ENCODE measurements at places on chromosomes 7 and 10.

- no peak for DNase-seq
These were observed 75.2 kb downstream of the CDC123 start for GRCh38 chr10:12271210-12271540.

DNA sequence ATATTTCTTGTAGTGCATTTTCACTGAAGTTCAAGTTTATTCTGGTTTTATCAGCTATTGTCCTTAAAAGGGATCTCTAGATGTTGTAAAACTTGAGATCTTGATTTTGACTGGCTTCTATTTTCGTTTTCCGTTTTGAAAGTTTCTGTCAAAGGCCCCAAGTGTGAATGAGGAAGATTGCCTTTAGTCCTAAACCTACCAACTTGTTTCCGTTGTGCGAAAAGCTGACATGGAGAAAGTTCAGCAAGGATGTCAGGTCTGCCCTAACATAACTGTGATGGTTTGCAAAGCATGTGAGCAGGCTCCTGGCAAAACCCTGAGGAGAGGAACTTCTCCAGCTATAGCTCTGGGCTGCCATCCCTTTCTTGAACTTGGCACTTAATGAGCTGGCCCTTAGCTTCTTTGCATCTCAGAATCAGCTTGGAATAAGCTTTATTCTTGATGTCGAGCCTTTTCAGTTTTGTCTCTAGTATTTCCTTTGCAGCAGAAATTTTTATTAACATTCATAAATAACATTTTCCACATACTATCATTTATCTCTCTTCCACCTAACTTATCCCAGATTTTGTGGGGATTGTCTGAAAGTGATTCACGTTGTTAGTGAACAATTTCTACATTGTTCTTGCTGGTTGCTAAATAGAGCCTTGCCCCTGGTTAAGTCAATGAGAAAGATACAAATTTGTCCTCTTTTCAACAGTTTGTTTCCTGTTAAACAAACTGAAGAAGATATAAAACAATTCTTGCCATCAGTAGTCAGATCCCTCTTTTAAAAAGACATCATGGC is 559.4 kb downstream of the SUGCT start:
- DNase-seq, result no peak

DNA sequence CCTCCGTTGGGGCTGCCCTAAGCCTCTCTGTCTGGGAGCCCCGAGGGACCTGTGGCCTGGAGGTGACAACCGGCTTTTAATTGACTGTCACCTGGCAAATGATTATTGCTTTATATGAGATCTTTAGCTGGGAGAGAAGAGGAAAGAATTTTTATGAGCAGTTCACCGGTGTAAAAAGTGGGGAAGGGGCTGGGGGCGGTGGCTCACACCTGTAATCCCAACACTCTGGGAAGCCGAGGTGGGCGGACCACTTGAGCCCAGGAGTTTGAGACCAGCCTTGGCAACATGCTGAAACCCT is 2.6 kb upstream of the COX19 start:
- no peak for DNase-seq

DNA sequence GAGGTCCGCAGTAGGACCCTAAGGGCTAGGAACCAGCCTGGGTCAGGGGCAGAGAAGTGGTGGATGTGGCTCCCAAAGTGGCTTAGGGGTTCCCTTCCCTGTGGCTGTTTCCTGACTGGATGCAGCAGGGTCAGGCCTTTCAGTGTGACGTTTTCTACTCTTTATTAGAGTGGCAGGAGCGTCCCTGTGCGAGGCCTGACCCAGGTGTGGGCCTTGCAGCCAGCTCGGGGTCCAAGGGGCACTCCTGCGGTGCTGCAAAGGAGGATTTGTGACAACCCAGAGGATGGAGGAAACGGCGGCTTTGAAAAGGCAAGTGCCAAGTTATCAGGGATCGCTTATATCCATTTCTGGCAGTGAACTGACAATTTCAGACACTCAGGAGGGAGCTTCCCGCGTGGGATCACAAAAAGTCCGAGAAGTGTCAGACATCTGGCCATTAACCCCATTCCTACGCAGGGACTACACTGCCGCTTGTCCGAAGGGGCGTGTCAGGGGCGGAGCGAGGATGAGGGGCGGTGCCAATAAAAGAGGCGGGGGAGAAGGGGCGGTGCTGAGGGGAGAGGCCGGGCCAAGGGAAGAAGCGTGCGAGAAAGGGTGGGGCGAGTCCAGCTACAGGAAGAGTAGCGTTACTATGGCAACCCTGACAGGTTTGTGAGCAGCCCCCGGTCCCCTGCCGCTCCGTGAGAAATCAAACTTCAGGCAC is 98.8 kb upstream of the ZNF722 start:
- peak; percentile 89 for DNase-seq

GRCh38 chr10:61399406-61399805 is 53.8 kb downstream of the TMEM26 start:
- no peak for DNase-seq

- DNase-seq, result no peak
These were observed 84.8 kb downstream of the ETV1 start for GRCh38 chr7:13904689-13905088.

GRCh38 chr7:94029976-94030375 is 25.8 kb upstream of the BET1 start:
- no peak for DNase-seq

- DNase-seq, result no peak
These were observed 58.8 kb downstream of the SORBS1 start for GRCh38 chr10:95502377-95502776.

DNA sequence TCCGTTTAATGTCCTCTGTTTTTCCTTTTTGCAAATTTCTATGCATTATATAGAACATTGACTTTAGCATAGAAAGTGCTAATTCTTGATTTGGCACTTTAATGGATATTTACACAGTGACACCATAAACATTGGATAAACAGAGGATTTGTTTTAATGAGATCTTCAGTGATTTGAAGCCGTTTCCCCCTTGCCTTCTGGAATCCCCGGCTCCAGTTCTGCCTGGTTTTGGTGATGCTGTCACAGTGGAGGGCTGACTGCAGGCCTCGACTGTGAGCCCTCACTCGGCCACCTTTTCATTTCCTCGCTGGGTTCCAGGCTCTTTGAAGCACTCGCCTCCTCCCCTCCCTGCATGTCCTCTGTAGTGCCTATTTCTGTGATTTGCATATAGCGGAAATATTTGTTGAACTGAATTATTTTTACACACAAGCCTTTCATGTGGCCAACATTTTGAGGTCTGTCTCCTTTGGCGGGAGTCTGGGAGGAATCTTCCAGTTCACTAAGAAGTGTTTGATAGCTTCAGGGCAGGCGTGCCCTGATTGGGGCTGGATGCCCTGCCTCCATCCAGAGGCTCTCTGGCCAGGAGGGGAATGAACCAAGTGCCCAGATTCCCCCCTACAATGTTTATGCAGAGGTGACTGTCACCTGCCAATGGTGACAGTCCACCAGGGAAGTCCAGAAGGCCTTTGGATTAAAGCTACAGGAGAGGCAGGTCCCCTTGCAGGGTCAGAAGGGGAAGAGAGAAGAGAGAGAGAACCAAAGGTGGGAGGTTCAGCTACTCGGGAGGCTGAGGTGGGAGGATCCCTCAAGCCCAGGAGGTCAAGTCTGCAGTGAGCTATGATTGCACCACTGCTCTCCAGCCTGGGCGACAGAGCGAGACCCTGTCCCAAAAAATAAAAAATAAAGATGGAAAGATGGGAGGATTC is 67.5 kb downstream of the CUX1 start:
- DNase-seq, result peak; percentile 19

GRCh38 chr10:99460070-99460469 is 29.6 kb upstream of the GOT1 start:
- no peak for DNase-seq

DNA sequence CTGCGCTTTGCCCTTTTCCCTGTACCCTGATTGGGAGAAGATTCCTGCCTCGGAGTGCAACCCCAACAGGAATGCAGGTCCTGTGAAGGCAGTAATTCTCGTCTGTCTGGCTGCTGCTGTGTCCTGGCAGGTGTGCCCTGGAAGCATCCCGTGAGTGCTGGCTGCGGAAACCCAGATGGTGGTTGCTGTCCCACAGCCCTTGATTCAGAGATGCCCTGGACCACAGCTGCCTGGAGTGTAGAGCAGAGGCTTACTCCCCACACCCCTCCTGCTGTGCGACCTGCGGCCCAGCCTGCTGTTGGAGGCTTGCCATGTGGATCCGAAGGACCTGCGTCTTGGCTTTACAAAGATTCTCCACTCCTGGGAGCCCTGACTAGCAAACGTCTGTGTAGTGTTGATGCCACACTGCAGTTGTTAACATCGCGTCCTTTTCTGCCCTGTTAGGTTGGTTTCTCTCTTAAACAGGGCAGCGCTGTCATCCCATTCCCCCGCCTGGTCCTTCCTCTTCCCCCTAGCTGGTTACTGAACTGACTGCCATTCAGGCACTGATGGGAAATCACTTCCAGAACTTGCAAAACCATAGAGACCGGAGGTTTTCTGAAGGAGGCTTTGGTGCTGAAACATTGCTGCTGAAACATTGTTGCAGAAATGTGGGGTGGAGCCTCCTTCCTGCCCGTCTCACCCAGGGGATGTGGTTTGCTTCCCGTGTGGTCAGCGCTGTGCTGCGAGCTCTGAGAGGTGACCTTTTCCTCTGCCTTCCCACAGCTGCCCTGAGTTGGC is 53.3 kb downstream of the DNAJB6 start:
- DNase-seq, result no peak

GRCh38 chr7:129529643-129530042 is 27.3 kb downstream of the SMKR1 start:
- DNase-seq, result no peak

DNA sequence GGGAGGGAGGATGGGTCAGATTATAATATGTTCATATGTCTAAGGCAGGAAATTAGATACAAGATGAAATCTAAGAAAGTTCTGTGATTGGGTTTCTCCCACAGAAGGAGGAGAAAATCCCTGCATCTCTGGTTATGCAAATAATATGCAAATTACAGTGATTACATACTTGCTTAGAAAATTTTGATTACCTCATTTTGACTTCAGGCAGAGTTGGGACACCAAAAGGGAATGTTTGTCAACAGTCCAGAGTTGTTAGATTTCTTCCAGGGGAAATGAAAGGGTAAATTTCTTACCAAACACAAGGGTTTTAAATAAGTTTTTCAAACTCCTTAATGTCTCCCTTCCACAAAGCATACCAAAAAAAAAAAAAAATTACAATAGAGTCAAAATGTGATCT is 101.4 kb upstream of the STEAP1B start:
- no peak for DNase-seq

- peak; percentile 80 for DNase-seq
These were observed 58.4 kb downstream of the DNAJC12 start for GRCh38 chr10:67779465-67780203.

DNA sequence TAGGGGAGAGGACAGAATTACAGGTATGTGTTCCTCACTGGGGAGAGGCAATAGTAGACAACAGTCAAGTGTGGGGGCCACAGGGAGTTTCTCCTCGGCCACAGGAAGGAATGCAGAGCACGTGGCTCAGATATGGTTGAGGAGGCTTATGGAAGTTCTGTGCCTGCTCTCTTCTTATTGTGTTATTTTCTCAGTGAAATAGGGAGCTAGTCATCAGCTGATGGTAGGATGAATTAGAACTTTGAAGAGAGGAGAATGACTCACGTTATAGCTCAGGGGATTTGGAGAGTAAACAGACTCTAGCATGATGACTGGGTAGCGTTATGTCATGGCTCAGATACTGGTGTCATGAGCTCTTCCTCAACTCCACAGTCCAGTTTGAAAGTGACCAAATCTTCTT is 308.3 kb upstream of the IGFBP3 start:
- no peak for DNase-seq

- no peak for DNase-seq
These were observed 309.0 kb downstream of the TFEC start for GRCh38 chr7:115721293-115722217.

DNA sequence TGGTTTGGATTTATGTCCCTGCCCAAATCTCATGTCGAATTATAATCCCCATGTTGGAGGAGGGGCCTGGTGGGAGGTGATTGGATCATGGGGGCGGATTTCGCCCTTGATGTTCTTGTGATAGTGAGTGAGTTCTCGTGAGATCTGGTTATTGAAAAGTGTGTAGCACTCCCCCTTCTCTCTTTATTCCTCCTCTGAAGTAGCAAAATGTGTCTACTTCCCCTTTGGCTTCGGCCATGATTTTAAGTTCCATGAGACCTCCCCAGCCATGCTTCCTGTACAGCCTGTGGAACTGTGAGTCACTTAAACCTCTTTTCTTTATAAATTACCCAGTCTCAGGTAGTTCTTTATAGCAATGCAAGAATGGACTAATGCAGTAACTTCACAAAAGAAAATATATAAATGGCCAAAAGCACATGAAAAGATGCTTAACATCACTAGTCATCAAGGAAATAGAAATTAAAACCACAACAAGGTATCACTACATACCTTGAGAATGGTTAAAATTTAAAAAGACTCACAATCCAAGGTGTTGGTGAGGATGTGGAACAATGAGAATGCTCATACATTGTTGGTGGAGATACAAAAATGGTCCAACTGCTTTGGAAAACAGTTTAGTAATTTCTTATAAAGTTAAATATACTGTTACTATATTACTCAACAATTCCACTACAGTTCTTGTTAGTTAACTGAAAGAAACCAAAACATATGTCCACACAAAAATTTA is 218.7 kb downstream of the SNX10 start:
- no peak for DNase-seq

DNA sequence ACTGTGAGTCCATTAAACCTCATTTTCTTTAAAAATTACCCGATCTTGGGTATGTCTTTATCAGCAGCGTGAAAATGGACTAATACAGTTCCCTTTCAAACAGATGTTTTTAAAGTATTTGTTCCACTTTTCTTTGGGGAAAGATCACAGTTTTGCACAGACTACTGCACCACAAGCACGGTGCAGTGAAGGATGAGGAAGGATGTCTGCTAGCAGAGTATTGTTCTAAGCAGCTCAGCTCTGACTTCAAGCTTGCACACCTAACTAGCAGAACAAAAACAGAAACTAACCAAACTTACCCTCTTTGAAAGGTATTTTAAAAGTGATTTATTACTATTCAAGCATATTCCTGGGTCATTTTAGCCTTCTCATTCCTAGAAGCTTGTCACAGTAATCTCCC is 20.0 kb downstream of the THNSL1 start:
- DNase-seq, result no peak
